ENCODE measurements at places on chromosomes 6 and 20.

- DNase-seq = no peak
Measured at GRCh38 chr6:43718387-43719105, 31.0 kb upstream of the MRPS18A start.

- DNase-seq = no peak
Measured at GRCh38 chr20:20130399-20130798, 78.1 kb downstream of the CFAP61 start.

- DNase-seq = no peak
Measured at GRCh38 chr6:154980273-154981078, 14.6 kb upstream of the TIAM2 start.

DNA sequence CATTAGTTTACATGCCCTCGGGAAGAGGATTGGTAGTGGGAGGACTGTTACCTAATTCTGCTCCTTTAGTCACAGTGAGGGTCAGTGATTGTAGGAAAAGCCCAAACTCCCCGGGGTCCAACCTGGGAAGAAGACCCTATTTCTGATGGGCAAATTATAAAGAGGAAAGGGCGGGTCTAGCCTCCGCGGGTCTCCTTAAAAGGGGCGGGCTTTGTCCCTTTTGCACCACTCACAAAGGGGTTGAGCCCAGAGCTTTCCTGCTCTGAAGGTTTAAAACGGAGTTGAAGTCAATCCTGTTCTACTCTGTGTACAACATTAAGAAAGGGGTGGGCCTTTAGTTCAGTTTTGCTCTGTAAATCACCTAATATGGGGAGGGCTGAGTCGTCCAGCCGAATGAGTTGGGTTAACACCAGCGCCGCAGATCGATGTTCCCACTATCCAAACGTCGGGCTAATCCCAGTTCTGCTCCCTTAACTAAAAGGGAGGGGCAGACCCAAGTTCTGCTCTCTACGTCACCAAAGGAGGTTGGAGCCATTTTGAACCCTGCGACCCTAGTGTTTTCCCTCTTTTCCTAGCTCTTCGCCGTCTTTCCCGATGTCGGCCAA, 920 bp upstream of the RNF5 start:
- no peak for DNase-seq

DNA sequence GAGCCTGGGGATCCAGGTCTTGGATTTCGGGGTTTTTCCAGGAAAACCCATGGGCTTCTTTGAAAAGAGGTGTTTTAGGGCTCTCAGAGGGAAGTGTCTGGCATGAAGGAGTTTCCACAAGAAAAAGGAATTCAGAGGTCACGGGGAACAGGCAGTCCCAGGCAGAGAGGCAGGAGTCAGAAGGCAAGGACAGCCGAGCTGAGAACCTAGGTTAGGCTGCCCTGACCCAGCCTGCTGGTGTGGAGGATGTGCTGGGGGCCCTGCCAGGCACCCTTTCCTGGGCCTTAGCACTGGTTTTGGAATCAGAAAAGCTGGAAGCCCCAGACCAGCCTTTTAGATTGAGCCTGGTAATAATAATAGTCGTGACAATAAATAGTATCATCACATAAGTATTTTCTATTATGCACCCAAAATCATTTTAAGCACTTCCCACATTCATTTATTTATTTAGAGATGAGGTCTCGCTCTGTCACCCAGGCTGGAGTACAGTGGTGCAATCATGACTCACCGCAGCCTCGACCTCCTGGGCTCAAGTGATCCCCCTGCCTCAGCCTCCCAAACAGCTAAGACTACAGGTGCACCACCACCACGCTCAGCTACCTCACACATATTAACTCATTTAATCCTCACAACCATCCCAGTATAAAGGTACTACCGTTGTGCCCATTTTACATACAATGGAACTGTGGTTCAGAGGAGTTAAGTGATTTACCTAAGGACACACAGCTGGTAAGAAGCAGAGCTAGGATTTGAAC, 19.9 kb downstream of the TGM2 start:
- DNase-seq = no peak

GRCh38 chr20:35199740-35200139, 26.8 kb upstream of the MMP24 start:
- DNase-seq = no peak

- DNase-seq = no peak
Measured at GRCh38 chr6:100472674-100473073, 8.0 kb upstream of the SIM1 start.

- no peak for DNase-seq
Measured at GRCh38 chr6:98516866-98517265, 317.5 kb upstream of the POU3F2 start.

DNA sequence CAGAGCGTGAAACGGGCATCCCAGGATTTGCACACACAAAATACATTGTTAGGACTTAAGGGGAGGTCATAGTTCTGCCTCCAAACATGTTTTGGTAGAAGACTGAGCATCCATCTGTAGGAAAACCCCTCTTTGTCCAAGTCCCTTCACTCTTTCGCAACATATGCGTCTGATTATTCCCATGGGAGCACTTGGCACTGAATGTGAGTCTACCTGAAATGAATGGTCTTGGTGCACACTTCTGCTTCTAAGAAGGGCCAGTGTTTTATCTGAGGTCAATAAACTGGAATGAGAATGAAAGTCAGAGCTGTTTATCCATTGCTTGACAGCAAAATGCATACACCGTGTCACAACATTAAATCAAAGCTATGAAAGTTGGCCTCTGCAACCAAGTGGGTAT, 33.0 kb downstream of the GJA10 start:
- DNase-seq = no peak

- no peak for DNase-seq
Measured at GRCh38 chr6:30508890-30509736, 19.8 kb downstream of the HLA-E start.

DNA sequence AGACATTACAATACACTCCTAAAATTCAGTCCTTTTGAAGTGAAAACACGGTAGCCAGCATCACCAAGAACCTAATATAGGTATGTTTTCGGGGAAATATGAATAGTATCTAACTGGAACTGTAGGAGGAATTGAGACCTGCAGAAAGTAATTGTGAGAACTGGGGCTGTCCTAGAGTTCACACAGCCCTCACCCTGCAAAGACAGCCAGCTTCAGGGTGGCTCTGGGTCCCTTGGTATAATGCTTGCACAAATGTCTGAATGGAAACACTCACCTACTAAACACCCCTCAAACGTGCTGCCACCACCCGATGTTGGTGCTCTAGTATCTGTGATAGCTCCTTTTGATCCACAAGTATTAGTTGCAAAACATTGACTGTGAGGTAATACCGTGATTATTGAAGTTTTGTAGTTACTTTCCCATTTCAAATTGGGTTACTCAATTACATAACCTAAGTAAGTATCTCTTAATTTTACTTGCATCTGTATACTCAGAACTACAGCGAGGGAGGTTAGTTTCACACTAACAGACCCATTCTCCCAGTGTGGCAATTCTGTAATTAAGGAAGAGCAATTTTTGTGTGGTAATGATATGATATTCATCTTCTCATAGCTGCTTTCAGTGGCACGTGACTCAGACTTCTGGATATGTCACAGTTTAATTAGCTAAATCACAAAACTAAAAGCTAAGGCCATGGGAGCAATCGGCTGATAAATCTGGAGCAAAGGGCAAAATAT, 129.5 kb downstream of the INSM1 start:
- DNase-seq = no peak

DNA sequence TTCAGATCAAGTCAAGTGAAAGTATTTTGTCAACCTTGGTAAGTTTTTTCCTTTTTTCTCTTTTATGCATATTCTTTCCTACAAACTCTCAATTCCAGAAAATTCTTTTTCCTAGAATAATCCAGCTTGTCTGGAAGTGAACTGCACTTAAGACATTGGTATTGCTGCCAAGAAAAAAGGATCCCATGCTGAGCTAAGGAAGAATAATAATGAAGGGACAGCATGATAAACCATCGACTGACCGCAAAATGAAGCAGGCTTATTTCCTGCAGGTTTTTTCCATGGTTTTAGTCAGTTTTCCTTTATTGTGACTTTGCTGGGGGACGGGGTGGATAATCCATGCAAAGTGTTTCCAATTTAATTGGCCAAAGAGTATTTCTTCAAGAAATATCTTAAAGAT, 857.6 kb upstream of the SLC35B3 start:
- DNase-seq = no peak

DNA sequence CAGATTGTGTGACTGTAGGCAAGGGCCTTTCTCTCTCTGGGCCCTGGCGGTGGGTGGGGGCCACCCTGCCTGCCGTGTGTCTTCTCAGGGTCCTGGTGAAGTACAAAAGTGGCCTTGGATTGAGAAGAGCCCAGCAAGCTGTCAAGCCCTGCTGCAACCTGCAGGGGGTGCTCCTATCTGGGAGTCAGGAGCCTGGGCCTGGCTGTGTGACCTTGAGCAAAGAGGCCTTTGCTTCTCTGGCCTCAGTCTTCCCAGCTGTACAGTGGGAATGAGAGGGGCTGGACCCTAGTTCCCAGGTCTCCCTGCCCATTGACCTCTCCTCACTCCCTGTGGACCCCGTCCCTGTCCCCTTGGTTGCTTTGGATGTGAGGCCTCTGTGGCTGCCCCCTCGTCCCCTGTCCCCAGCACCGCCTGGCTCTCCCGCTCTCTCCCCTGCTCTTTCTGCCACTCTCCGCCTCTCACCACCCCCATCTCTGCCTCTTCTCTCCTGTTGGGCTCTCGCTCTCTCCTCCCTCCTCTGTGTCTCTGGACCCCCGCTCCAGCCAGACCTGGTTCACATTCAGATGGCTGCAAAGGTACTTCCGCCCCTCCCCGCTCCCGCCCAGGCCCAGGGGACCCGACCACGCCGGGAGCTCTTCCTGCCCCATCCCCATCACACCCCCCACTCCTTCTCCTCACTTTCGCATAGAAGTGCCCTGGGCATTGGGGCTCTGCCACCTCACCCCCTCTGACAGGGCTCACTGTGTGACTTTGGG, 46.7 kb downstream of the SRC start:
- no peak for DNase-seq

GRCh38 chr6:5250911-5251310, 9.8 kb downstream of the LYRM4 start:
- no peak for DNase-seq

Data from hippocampal formation (tissue), 2 donors.